ENCODE measurements at places on chromosomes 6 and 20.

DNA sequence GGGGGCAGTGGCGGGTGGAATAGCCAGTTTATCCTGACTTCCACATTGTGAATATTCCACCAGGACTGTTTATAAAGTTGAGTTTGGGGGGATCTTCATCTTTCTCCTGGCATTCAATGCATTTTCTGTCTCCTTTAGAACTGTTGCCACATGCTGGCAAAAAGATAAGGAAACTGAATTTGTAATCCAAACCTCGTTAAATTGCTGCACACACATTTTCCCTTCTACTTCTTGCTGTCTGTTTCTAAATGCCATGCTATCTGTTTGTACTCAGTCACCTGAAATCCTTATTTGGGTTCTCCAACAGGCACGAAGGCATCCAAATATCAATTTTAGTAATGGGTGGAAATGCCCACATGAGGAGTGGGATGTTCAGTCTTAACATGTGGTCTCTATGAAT lies 180.2 kb upstream of the CCN2 start:
- no peak for DNase-seq

GRCh38 chr6:67200626-67201403 lies 1434.3 kb upstream of the ADGRB3 start:
- DNase-seq, result no peak

GRCh38 chr6:148703900-148704299 lies 42.9 kb upstream of the UST start:
- no peak for DNase-seq

DNA sequence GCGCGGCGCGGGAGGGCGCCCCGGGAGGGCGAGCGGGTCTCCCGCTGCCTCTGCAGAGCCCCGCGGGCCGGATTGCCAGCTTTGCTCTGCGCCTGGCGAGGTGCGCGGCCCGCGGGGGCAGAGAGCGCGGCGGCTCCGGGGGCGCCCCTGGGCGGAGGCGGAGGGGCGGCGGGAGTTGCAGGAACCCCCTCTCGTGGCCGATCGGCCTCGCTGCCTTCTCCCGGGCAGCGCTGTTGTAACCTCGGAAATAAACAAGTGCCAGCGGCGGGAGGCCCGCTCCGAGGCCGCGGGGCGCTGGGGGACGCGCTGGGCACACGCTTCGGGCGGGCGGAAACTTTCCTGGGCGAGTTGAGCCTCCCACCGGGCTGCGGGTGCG lies 1.2 kb downstream of the CDH4 start:
- no peak for DNase-seq

DNA sequence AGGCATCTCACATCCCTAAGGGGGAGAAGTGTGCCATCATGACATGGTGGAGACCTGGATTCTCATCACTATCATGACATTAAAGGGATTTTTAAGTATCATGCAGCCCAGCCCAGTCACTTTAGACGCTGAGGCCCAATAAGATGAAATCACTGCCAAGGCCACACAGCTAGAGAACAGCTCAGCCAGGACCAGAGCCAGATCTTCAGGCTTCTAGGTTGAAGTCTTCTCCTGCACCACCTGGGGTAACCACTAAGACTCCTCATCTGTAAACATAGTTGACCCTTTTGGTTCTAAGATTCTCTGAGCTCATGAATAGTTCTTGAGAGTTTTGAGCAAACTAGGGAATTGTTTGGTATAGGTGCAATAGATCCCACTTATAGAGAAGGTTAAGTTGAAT lies 125.1 kb downstream of the TCP11 start:
- DNase-seq, result no peak

DNA sequence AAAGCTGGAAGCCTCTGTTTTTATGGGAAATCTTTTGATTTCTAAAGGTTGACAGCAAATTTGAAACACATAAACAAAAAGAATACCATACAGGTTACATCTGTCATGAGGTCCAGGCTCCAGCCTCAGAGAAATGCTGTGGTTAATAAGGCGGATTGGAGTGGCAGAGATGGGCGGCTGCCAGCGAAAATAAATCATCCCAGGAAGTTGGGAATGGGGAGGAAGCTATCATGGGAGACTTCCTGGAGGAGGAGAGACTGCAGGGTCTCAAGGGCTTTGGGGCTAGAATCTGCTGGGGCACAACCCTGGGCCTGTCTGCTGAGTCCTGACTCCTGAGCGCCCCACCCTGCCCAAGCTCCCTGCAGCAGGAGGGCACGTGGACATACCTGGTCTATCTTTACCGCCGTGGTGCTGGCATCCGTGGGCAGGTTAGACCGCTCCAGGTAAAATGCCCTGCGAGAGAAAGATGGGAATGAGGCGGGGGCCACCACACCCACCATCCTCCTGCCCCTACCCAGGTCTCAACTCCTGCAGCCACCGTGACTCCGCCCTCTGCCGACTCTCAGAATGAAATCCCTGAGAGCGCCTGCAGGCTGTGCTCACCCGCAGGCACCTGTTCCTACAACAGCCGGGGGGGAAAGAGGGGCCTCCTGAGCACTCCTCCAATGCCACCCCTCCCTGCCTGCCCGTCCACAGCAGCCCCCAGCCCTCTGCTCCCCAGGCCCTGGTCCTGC lies 197.3 kb downstream of the PREX1 start:
- DNase-seq, result peak; percentile 41

DNA sequence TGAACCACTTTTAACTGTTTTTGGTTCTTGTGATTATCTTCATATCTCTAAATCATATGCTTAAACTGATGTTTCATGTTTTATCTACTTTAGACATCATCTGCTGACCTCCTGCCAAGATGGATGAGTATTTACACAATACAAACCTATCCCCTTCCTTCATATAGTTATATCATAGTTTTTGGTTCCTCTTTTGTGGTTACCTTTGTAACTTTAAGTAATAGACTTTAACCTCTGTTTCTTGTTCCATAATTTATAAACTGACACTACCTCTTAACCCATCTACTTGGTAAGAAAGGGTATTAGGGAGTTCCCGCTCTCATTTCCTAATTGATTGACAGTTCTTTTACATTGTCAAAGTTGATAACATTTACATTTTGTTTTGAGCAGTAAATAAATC lies 11.9 kb downstream of the PCMT1 start:
- DNase-seq, result no peak

Measured in natural killer cell treated with Interleukin-12 subunit alpha and Interleukin-12 subunit beta and Interleukin-15 and Interleukin-18, amount 100 ng/mL, for 72 hours (primary cell).